Dermis lymphatic vessel endothelial cell (primary cell): ENCODE measurements at places on chromosomes 16 and 17. TPM values are rescaled to one million over a fixed set of nuclear protein-coding genes. Genes with fewer than 3 reads are reported as not detected.

GPRC5C gene
- 3.9 and 14.3 TPM in 2 replicates for total RNA-seq

DNAI2 gene
- total RNA-seq: not detected in 2 replicates

EFCAB5 gene
- total RNA-seq: 0.22 and 0.34 TPM in 2 replicates

GLG1 gene
- 79.8 and 115 TPM in 2 replicates for total RNA-seq

CRYM gene
- total RNA-seq: not detected in 2 replicates

SPECC1 gene
- 0.43 and 0.60 TPM in 2 replicates for total RNA-seq

CCL14 gene
- 9.1 and 12.5 TPM in 2 replicates for total RNA-seq

PAFAH1B1 gene
- 76.3 and 82.1 TPM in 2 replicates for total RNA-seq

HS3ST6 gene
- total RNA-seq: not detected in 2 replicates

KCNJ12 gene
- total RNA-seq: under 0.01 and 0.09 TPM in 2 replicates

CACNG4 gene
- total RNA-seq: not detected in 2 replicates

MAPT gene
- total RNA-seq: under 0.01 TPM in 2 replicates

CLDN9 gene
- total RNA-seq: not detected in 2 replicates

ABCA6 gene
- total RNA-seq: 2.0 and 17.1 TPM in 2 replicates

SLC26A11 gene
- 7.8 and 9.6 TPM in 2 replicates for total RNA-seq

SSTR5 gene
- total RNA-seq: 0.22 and 0.77 TPM in 2 replicates

HOXB7 gene
- total RNA-seq: 2.7 and 10.3 TPM in 2 replicates

ZNF629 gene
- total RNA-seq: 5.2 and 6.4 TPM in 2 replicates

PAQR4 gene
- total RNA-seq: 2.5 and 2.7 TPM in 2 replicates

CHST4 gene
- not detected in 2 replicates for total RNA-seq
